Omental fat pad (tissue), 4 donors: ENCODE measurements at places on chromosomes 4 and X. TPM values are rescaled to one million over a fixed set of nuclear protein-coding genes. Genes with fewer than 3 reads are reported as not detected.

Gene ADH6
- 0.36 TPM for total RNA-seq

Gene GUCY1B1
- 8.6 TPM for total RNA-seq

Gene HSFX1
- total RNA-seq: 1.4 TPM

Gene PABPC1L2B
- not detected for total RNA-seq

Gene UGT2B11
- not detected for total RNA-seq

Gene NR3C2
- total RNA-seq: 7.4 TPM

Gene UGT2B15
- total RNA-seq: not detected
